Keratinocyte (primary cell): ENCODE measurements at places on chromosomes 5 and 9.

DNA sequence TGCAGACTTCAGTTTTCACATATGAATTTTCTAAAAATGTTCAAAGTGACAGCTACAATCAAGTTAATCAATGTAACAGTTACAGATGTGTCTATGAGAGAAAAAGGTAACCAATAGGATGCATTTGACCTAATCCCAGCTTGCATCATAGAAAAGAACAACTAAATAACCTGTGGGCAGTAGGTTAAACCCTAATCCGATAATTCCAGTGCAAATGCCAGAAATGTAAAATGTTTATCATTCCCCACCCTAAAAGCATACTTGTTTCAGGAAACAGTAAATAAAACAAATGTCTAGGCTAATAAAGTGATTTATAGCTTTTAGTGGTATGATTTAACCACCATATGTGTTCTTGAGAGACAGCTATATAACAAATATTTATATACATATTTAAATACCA is 592.6 kb downstream of the PRELID2 start:
- no peak overlapping the region for H3K4me3 ChIP-seq
- no peaks in the 10 kb centered on the region for H3K36me3 ChIP-seq
- no peak for DNase-seq
- peaks cover 32% of the 10 kb centered on the region for H3K4me1 ChIP-seq
- H3K27ac ChIP-seq, result no peak overlapping the region

DNA sequence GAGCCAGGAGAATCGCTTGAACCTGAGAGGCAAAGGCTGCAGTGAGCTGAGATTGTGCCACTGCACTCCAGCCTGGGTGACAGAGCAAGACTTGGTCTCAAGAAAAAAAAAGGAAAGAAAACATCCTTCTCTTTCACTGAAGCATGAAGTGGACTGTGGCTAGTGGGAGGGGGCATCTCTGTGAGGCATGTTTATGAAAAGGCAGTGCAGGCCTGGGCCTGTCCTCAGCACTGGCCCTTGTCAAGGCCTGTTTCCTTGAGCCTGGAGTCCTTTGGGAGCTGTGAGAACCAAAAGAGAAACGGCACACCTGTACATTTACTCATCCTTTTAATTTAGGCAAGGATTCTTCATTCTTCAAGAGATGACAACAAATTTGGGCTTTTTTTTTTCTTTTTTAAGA is 18.3 kb upstream of the FUBP3 start:
- no peaks in the 10 kb centered on the region for H3K36me3 ChIP-seq
- H3K4me1 ChIP-seq, result peaks cover 10% of the 10 kb centered on the region
- H3K27me3 ChIP-seq, result no peaks in the 10 kb centered on the region

GRCh38 chr9:85483208-85483607 is 258.5 kb downstream of the AGTPBP1 start:
- peaks cover 12% of the 10 kb centered on the region for H3K27me3 ChIP-seq
- no peak for DNase-seq
- H3K36me3 ChIP-seq, result no peaks in the 10 kb centered on the region
- no peak overlapping the region for H3K4me3 ChIP-seq
- H3K27ac ChIP-seq, result no peak overlapping the region

DNA sequence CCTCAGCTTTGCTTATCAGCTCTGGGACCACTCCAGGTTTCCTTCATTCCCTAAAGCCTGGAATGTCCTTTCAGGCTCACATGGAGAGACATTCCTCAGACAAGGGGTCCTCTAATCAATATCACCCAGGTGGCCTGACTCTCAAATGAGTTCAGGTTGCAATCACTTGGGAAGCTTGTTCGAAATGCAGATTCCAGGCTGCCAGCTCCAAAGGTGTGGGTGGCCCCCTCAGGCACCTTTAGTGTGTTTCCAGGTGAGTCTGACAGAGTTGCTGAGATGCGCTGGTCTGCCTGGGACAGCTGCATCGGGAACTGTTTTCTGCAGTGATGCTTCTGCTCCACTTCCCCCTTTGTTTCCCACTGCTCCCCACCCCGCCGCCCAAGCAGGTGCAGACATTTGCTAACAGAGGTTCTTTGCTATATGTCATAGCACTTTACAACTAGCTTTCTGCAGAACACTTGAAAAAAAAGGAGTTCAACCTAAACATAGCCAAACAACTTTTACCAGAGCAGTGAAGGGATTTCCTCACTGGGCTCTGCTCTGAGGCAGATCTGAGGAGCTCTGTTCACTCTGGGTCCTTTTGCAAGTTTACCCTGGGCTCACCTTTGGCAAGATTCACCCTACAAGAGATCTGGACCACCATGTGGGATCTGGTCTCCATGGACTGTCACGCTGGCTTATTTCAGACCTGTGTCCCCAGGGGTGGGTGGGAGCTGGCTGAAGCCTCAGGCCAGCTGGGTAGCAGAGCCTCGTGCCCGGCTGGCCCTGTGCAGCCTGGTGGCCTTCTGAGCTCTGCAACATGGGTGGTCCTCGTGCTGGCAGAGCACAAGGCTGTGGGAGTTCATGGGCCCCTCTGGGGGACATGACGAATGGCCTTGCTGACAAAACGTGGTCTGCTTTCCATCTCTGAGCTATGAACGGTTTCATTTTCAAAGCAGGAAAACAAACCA is 539.6 kb downstream of the CCDC171 start:
- H3K27me3 ChIP-seq, result no peaks in the 10 kb centered on the region
- H3K4me1 ChIP-seq, result no peaks in the 10 kb centered on the region
- DNase-seq, result no peak
- no peak overlapping the region for H3K27ac ChIP-seq
- H3K36me3 ChIP-seq, result no peaks in the 10 kb centered on the region

DNA sequence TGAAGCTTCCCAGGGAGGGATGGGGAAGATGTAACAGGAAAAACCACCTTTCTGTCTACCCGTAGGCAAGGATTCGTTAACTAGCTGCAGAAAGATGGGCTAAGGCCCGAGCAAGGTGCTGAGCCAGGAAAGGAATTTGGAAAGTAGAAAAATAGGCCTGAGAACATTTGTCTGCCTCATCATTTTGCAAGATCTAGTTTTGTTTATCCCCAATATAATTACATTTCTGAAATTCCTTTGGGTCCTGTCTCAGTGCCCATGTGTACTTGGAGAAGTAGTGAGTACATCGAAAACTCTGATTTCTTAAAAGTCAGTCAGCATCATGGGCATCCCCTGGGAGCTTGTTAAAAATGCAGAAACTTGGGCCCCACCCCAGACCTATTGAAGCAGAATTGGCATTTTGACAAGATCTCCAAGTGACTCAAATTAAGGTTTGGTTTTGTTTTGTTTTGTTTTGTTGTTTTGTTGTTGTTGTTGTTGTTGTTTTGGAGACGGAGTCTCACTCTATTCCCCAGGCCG is 52.1 kb upstream of the CEMIP2 start:
- H3K36me3 ChIP-seq, result no peaks in the 10 kb centered on the region
- no peak for DNase-seq
- no peak overlapping the region for H3K27ac ChIP-seq
- H3K4me3 ChIP-seq, result no peak overlapping the region

DNA sequence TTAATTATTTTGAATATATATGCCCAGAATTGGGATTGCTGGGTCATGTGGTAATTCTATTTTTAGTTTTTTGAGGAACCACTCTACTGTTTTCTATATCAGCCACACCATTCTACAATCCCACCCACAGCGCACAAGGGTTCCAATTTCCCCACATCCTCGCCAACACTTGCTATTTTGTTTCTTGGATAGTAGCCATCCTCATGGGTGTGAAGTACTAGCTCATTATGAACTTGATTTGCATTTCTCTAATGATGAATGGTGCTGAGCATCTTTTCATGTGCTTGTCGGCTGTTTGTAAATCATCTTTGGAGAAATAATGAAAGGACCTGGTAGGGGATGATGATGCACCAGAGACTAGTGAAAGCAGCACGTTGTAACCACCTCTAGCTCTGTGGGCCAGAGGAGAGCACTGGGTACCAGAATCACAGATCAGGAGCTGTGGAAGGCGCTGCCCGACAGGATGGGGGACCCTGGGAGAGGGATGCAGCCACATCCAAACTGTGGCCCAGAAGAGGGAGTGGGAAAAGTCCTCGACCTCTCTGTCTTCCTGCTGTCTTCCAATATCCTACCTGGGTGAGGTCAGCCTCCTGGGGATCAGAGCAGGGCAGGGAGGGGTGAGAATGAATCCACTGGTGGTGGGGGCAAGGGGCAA is 155.4 kb downstream of the RGS3 start:
- H3K36me3 ChIP-seq, result no peaks in the 10 kb centered on the region
- no peaks in the 10 kb centered on the region for H3K27me3 ChIP-seq
- H3K4me1 ChIP-seq, result peaks cover 43% of the 10 kb centered on the region
- H3K27ac ChIP-seq, result no peak overlapping the region

- H3K36me3 ChIP-seq, result no peaks in the 10 kb centered on the region
- peaks cover 3% of the 10 kb centered on the region for H3K4me1 ChIP-seq
- DNase-seq, result no peak
- no peak overlapping the region for H3K4me3 ChIP-seq
Observed at GRCh38 chr5:74497706-74498105, 142.8 kb downstream of the ENC1 start.

- no peaks in the 10 kb centered on the region for H3K27me3 ChIP-seq
- H3K36me3 ChIP-seq, result peaks cover 10% of the 10 kb centered on the region
- no peak overlapping the region for H3K27ac ChIP-seq
Observed at GRCh38 chr5:10678244-10678643, 82.8 kb downstream of the DAP start.

DNA sequence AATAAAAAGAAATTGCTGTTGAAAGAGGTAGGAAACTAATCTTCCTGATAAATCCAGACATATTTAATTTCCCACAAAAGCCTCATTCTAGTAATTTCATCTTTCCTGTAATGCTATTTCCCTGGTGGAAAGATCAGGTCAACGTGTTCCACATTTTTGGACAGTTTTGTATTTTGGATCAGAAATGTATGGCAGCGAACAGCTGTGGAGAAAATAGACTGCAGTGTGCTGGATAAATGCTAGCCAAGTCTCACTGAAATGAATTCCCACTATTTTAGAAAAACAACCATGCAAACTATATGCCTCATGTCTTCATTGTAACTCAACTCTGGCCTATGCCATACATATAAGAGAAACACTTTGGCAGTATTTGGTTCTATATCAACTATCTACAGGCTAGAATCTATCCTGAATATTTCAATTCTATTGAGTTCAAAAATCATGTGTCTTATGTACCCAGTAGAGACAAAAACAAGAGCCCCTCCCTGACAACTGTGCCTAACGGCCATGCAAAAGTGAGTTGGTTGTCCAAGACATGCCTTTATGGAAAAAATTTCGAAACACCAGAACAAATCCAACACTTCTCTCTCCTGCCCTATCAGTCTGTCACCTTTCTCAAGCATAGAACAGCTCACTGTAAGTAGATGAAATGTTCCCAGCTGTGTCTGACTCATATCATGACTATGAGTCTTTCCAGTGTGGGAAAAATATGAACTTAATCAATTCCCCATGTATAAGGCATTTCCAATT is 191.3 kb upstream of the NREP start:
- H3K4me3 ChIP-seq, result no peak overlapping the region
- H3K4me1 ChIP-seq, result peaks cover 15% of the 10 kb centered on the region
- no peaks in the 10 kb centered on the region for H3K27me3 ChIP-seq

DNA sequence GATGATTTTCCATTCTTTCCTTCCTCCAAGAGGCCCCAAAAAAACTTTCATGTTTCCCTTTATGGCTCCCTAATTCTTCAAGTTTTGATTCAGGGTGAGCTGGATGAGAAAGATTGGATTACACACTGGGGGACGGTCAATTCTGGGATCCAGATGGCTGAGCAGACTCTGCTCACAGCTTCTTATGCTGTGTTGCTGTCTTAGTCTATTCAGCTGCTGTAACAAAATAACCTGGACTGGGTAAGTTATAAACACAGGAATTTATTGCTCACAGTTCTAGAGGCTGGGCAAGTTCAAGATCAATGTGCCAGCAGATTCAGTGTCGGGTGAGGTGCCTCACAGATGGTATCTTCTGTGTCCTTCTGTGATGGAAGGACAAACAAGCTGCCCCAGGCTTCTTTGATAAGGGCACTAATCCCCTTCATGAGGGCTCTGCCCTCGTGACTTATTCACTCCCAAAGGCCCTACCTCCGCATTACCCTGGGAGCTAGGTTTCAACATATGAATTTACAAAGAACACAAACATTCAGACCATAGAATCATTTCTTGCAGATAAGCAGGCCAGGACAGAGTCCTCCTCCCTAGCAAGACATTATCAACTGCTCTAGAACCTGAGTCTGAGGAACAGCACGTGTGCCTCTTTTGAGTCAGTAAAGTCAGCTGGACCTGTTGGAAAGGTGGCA is 23.1 kb upstream of the SMAD5 start:
- peaks cover 30% of the 10 kb centered on the region for H3K4me1 ChIP-seq
- H3K36me3 ChIP-seq, result no peaks in the 10 kb centered on the region
- H3K27me3 ChIP-seq, result no peaks in the 10 kb centered on the region
- DNase-seq, result no peak
- H3K4me3 ChIP-seq, result no peak overlapping the region

DNA sequence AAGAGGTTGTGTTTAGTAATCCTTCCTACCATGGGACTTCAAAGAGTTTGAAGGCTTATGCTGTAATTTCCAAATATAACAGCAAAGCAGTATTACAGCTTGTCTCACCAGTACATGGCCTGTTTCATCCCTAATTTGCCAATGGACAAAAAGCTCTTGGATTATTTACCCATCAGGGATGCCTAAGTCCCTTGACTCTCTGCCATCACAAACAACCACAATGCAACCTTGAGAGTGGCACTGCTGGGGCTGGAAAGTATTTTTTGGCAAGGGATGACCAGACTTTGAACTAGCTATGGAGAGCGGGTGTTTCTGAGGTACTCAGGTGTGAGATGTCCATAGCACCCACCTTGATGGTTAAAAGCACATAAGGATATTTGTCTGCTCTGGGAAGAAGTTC is 9.1 kb downstream of the MAMDC2 start:
- H3K27ac ChIP-seq, result no peak overlapping the region
- no peaks in the 10 kb centered on the region for H3K36me3 ChIP-seq
- DNase-seq, result no peak
- no peak overlapping the region for H3K4me3 ChIP-seq
- peaks cover 47% of the 10 kb centered on the region for H3K4me1 ChIP-seq

- H3K4me1 ChIP-seq, result no peaks in the 10 kb centered on the region
- H3K4me3 ChIP-seq, result no peak overlapping the region
- peaks cover 57% of the 10 kb centered on the region for H3K36me3 ChIP-seq
- H3K27me3 ChIP-seq, result no peaks in the 10 kb centered on the region
- DNase-seq, result no peak
- no peak overlapping the region for H3K27ac ChIP-seq
Observed at GRCh38 chr5:151553695-151554094, 37.4 kb downstream of the FAT2 start.

- H3K4me3 ChIP-seq, result no peak overlapping the region
- no peaks in the 10 kb centered on the region for H3K36me3 ChIP-seq
- H3K27ac ChIP-seq, result no peak overlapping the region
- no peak for DNase-seq
Observed at GRCh38 chr9:136309101-136309801, 5.4 kb upstream of the CCDC187 start.
